Activated naive CD4-positive, alpha-beta T cell (primary cell): ENCODE measurements at places on chromosomes 5 and 9.

DNA sequence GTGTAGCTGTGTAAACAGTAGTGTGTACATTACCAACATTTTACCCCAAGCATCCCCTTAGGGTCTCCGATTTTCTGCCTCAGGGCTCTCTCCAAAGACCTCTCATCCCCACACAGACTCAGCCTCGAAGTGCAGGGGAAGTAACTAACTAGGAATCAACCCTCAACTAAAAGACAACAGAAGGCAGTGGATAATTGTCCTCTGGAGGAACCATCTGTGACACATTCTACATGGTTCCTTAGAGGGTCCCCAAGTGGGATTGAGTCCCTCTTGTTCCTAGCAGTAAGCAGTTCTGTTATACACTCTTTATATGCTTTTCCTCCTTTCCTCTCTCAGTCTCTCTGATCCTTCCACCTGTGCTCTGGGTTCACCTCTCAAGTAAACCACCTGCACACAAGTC, 157.2 kb downstream of the SV2C start:
- no peak for DNase-seq

DNA sequence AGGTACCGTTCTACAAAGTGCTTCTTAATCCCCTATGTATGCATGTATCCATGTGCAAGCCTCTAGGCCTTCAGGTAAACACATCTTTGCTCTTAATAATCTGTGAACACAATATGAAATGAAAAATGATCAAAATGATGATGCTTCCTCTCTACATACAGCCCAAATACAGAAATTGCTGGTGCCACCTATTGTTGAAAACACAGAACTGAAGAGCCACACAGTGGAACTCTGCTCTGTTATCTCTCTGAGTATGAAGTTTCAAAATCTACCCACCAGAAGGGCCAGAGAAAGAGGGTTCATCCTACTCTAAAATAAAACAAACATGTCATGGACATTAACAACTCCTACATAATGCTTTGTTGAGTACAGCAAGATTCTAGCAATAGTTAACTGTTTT, 71.3 kb downstream of the GLIS3 start:
- DNase-seq = no peak

- no peak for DNase-seq
Observed at GRCh38 chr9:133305731-133306130, 30.3 kb downstream of the SURF6 start.

DNA sequence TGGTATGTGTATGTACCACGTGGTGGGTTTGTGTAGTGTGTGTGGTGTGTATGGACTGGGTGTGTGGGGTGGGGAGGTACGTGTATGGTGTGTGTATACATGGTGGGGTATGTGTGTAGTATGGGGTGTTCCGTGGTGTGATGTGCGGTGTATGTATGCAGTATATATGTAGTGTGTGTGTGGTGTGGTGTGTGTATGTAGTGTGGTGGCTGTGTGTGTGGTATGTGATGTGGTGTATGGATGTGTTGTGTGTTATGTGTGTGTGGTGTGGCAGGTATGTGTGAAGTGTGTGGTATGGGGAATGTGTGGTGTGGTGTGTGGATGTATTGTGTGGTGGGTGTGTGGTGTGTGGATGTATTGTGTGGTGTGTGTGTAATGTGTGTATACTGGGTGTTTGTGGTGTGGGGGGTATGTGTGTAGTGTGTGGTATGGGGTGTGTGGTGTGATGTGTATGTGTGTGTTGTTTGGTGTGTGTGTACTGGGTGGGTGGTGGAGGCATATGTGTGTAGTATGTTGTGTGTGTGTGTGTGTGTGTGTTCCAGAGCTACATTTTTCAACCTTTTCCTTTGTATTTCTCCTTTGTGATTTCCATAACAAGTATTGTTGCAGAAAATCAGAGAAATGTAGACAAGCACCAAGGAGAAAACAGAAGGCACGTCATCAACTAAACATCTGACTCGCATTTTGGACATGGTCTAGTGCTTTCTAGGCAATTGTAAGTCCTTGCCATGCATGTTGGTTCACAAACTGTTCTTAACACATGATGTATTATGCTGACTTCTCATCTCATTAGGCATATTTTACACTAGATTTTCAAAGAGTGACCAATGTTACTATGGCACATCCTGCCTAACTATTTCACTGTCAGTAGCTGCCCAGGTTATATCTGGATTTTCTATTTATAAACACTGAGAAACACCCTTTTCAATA, 13.2 kb downstream of the SEMA4D start:
- DNase-seq = no peak

GRCh38 chr9:27590651-27591050, 17.4 kb upstream of the C9orf72 start:
- no peak for DNase-seq

GRCh38 chr9:133610845-133611244, 1.7 kb upstream of the FAM163B start:
- DNase-seq = no peak

- no peak for DNase-seq
Observed at GRCh38 chr9:25704800-25705199, 26.6 kb upstream of the TUSC1 start.

DNA sequence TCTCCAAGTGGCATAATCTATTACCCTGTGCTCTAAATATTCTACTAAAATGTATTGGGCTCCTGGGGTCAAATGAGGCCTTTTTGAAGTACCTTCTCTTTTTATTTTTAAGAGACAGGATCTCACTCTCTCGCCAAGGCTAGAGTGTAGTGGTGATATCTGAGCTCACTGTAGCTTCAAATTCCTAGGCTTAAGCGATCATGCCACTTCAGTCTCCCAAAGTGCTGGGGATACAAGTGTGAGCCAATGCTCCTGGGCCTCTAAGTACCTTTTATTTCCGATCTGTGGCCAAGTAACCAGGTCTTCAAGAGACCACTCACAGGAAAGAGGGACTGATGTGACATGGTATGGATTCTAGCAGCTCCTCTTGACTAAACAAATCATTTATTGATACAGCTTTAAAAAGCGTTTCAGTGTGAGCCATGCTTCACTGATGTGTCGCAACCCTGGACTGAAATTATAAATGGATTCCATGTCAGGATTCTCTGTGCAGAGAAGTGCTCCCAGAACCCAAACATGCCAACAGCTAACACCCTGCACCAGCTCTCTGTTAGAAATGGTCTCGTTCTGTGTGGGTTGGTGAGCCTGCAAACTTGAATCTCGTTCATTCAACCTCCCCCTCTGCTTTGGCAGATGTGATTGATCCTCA, 477.8 kb downstream of the HINT1 start:
- no peak for DNase-seq

GRCh38 chr5:87752362-87752761, 339.6 kb upstream of the CCNH start:
- DNase-seq = no peak

GRCh38 chr5:16806711-16807546, 129.2 kb downstream of the MYO10 start:
- no peak for DNase-seq

GRCh38 chr5:57650360-57651069, 167.9 kb upstream of the ACTBL2 start:
- no peak for DNase-seq

DNA sequence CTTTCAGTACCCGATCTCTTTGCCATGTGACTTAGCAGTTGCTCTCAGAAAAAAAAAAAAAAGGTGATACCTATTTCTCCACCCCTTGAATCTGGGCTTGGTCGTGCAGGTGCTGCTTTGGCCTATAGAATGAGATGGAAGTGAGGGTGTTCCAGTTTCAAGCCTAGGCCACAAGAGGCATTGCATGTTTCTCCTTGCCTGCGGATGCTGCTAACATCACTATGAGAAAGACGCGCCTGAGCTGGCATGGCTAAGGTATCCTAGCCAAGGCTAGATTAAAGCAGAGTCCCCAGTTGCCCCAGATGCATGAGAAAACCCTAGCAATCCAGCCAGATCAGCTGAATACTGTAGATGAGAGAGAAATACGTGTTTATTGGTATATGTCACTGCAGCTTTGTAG, 14.7 kb upstream of the CSF1R start:
- DNase-seq = no peak

- DNase-seq = no peak
Observed at GRCh38 chr5:37714756-37715155, 125.1 kb downstream of the GDNF start.

GRCh38 chr5:128762661-128763306, 202.5 kb upstream of the SLC27A6 start:
- DNase-seq = no peak

DNA sequence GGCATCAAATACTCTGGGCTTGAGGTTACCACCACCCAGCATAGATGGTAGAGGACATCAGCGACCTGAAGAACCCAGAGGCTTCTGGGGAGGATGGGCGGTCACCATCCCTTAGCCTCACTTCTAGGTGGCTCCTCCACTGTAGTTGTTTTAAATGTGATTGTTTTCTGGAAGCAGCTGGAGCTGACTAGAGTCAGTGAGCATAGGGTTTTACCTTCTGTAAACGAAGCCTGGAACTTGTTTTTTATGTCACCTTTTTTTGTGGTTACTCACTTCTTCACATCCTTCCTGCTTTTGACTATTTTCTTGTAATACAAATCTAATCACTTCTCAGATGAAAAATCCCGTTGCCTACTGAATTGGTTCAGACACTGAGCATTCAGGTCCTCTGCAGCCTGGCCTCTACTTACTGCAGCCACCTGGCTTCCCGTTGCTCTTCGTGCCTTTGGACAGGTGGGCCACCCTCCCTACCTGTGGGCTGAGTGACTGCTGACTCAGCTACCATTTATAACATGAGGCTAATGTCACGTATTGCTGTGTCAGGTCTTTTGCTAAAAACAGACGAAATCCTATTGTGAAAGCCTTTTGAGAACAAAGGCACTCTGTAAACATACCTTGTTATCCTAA, 167.8 kb downstream of the MAN2A1 start:
- DNase-seq = peak; percentile 13

- no peak for DNase-seq
Observed at GRCh38 chr5:19169426-19169825, 818.6 kb downstream of the CDH18 start.

DNA sequence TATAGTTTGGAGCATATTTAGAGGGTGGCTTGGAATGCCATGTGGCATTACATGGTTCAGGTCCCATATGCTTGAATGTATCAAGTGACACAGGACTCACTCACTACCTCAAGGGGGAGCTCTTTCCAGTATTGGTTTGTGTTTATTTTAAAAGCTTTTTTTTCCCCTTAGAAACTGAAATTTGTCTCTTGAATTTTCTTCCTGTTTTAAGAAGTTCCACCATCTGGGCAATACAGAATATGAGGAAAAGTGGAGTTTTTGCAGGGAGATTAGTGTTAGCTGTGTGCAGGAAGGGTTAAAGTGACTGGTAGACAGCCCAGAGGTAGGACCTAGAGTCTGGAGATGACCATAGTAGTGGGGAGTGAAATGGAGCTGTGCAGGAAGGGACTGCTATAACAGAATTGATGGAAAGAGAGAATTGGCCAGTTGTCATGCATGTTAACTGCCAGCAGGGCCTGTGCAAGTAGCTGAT, 36.6 kb downstream of the CTNNA1 start:
- DNase-seq = no peak

DNA sequence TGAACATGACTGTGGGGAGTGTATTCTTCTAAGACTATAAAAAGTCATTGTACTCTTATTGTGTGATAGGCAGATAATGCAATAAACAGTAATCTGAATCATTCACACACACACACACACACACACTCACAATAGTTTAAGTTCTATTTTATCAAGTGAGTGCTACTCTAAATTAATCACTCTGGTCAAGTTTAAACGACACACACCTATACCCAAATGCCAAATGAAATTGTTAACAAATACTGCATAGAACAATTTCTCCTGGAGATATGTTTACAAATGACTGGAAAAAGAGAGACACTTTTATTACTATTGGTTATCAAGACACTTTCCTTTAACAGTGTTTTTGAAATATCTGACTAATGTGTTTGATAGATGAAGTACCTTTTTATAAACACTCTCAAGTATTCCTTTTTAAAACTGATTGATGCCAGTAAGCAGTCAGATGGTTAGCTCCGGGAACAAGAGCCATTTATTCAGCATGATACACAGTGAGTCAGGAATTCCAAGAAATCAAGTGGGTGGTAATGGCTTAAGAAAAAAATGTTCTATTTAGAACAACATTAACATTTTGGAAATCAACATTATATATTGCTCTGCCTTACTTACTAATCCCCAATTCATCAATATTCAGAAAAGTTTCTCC, 521.6 kb upstream of the ST8SIA4 start:
- no peak for DNase-seq
